Fibroblast of skin of scalp (primary cell): ENCODE measurements at places on chromosomes 6 and 20.

GRCh38 chr20:38125157-38126056 is 39.7 kb downstream of the TGM2 start:
- DNase-seq: peak; percentile 29

DNA sequence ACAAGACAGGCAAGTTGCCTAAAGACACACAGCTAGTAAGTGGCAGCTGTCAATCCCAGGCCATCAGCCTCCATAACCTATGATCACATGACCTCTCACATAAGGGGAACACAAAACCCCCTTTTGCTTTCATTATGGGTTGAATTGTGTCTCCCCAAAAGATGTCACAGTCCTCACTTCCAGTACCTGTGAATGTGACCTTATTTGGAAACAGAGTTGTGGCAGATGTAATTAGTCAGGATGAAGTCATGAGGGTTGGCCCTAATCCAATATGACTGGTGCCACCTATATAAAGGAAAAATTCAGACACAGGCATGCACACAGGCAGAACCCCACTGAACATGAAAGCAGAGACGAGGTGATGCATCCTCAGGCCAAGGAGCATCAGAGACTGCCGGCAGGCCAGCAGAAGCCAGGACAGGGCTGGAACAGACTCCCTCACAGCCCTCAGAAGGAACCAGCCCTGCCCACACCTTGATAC is 33.6 kb downstream of the GFOD1 start:
- DNase-seq: peak; percentile 34

GRCh38 chr20:49230561-49231133 is 11.4 kb downstream of the DDX27 start:
- no peak for DNase-seq

- no peak for DNase-seq
These were observed 2.4 kb upstream of the SCGN start for GRCh38 chr6:25649611-25650010.

- no peak for DNase-seq
These were observed 3.8 kb downstream of the SOX12 start for GRCh38 chr20:328975-329695.

DNA sequence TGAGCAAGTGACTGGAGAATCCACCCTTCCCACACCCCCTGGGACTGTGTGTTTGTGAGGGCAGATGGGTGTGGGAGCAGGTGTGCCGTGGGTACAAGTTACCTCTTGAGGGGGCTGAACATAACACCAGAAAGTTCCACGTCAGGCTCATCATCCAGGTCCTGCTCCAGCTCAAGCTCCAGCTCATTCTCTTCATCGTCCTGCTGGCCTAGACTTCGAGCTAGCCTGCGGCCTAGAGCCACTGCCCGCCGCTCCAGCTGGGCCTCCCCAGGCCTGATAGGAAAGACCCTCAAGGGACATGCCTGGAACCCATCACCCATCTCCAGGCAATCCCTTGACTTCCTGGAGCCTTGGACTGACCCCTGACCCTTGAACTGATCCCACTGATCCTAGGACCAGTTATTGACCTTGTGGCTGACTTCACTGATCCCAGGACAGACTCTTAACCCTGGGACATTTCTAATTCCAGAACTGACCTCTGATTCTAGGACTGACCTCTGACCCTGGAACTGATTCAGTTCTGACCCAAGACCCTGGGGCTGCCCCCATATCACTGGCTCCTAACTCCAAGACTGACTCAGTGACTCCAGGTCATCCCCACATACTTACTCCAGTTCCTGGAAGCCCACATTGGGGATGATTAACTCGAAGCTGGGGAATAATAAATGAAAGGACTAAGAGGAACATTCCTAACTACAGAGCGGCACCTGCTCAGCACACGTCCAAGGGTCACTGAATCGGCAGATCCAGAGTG is 11.8 kb upstream of the SPAG4 start:
- DNase-seq: no peak

GRCh38 chr6:29336269-29336668 is 32.4 kb downstream of the OR5V1 start:
- DNase-seq: no peak

- no peak for DNase-seq
These were observed 77.4 kb upstream of the SULF2 start for GRCh38 chr20:47862574-47863240.
